ENCODE measurements at places on chromosomes 3 and 15.
A peak's percentile ranks its signal among the peaks of the same experiment; 100 is the strongest.

GRCh38 chr3:193640728-193641439 is 47.9 kb downstream of the OPA1 start:
- no peak for DNase-seq

DNA sequence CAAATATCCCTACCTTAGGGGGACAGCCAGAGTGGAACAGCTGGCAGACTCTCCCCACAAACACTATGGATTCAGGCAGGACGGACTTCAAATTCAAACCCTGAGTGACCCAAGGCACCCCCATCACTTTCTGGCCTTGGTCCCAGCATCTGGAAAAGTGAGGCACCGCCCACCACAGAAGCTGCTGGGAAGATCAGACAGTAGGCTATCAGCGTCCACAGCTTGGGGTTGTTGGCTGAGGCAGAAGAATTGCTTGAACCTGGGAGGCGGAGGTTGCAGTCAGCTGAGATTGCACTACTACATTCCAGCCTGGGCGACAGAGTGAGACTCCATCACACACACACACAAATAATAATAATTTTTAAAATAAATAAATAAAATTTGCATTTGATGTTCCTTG is 8.5 kb downstream of the PFKFB4 start:
- DNase-seq = no peak

GRCh38 chr3:8980756-8981257 is 17.5 kb upstream of the RAD18 start:
- DNase-seq = no peak

DNA sequence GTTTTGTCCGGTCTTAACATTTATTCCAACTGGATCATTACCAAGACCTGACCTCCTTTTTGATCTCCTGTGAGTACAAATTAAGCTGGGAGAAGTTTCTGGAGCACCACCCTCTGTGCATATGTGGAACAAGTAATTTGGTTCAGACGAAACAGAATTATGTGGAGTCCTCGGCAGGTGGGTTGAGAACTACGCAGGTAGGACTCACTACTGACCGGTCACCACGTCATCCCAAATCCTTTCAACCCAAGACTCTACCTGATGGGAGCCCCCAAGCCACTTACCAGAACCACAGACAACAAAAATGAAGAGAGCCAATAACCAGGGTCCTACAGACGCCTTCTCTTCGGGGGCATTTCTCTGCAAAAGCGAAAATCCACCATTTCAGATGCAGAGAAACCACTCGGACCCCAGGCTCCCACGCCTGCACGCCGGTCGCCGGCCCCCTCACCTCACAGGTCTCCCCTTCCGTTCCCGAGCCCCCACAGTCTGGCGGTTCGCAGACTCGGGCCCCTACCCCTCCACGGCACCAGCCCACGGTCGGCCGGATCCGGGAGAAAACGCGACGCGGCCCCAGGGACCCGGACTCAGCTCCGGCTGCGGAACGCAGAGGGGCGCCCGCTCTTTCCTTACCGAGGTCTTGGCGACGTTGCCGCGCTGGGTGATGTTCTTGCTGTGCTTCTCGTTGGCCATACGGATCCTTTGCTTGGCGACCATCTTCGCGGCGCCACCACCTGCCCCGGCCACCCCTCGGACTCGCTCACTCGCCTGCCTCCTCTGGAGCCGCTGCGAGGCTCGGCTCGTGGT is 674 bp downstream of the SERP1 start:
- peak; percentile 54 for DNase-seq

DNA sequence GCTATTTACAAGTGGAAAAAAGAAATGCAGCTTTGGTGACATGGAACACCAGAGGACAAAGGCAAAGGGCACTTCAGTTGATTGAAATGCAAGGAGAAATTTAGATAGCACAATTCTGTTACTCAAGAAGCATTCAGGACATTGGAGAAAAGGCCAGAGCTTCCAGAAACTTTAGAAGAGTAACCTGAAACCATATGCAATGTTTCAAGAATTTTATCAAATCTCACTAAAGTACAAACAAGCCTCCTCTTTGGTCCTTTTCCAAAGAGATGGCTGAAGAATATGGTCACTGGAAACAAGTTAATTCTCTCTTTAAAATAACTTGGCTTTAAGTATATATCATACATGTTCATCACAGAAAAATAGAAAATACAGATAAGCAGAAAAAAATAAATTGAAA is 14.6 kb upstream of the LMOD3 start:
- DNase-seq = no peak

DNA sequence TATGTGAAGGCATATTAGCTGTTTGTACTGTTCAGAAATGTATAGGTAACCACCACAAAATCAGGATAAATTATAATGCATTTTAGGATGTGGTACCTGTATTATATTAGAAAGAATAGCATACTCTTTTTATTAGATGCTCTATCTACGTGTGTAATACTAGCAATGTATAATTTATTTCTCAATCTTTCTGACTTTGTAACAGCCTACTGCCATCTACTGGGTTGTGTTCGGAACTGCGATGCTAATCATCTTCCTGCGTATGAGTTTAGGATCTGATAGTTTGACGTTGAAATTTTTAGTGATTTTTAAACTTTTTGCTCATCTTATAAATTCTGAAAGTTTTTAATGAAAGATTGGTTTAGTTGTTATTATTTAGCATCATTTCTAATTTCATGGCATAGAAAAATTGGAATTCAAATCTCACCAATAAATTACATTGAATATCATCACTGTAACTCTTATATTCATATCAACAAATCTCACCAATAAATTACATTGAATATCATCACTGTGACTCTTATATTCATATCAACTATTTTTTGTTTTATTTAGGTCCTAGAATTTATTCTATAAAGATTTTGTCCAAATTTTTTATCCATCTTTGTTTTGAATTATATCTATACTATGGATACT is 322.7 kb upstream of the ZNF717 start:
- peak; percentile 9 for DNase-seq

- no peak for DNase-seq
These were observed 779 bp downstream of the ST3GAL6 start for GRCh38 chr3:98763819-98764418.

DNA sequence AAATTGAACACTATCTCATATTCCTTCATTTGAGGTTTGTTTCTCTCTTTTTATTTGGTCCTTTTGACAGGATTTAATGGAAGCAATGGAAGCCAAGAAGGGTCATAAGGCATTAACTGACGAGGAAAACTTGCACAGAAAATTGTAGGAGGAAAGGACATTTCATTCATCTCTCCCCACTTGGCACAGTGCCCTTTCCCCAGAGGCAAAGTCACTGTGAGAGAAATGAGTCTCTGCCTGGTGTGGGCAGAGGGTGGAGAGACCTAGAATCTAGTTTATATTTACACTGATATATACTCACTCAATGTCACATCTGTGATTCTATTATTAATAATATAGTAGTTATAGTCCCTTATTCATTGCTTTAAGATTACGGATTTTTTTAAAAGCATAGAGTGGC is 324.6 kb upstream of the IL12A start:
- DNase-seq = no peak

GRCh38 chr15:75725006-75725718 is 12.5 kb upstream of the CSPG4 start:
- DNase-seq = no peak

- no peak for DNase-seq
These were observed 767 bp downstream of the AP3S2 start for GRCh38 chr15:89893027-89893426.

GRCh38 chr3:127959041-127959440 is 44.0 kb downstream of the KBTBD12 start:
- no peak for DNase-seq

GRCh38 chr3:175741951-175742350 is 882.8 kb downstream of the NAALADL2 start:
- DNase-seq = no peak

GRCh38 chr3:118973050-118973449 is 61.6 kb downstream of the IGSF11 start:
- no peak for DNase-seq

- no peak for DNase-seq
These were observed 79.3 kb upstream of the OXTR start for GRCh38 chr3:8848696-8849131.

GRCh38 chr3:100562224-100562857 is 47.1 kb upstream of the ADGRG7 start:
- no peak for DNase-seq

GRCh38 chr15:70151462-70151861 is 53.7 kb upstream of the TLE3 start:
- no peak for DNase-seq

- DNase-seq = peak; percentile 65
These were observed 2.8 kb downstream of the DUSP7 start for GRCh38 chr3:52053307-52054304.

GRCh38 chr3:41405466-41405865 is 206.2 kb downstream of the CTNNB1 start:
- no peak for DNase-seq

GRCh38 chr15:88716543-88717381 is 77.9 kb downstream of the ISG20 start:
- DNase-seq = no peak

DNA sequence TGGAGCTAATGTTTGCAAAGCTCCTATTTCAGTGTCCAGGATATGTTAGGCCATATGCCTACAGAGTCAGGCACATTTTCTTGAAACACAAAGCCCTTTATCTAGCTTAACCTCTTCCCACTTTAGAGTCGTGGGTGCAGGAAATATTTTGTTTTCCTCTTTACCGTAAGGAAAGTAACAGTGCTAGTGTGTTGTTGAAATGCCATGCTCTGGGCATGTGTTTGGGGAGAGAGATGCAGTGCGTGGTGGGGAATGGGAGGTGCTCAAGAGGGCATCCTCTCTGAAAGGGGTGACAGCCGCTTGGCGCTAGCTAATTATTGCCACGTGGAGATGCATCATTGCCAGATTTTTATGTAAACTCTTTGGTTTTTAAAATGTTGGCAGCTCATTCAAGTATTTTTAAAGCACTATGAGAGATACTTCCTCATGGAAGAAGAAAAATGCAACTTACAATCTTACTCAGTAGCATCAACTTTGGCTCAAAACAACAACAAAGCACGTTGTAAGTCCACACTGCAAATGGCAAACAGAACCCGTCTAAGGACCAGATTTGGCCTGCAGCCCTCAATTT is 152.6 kb downstream of the LPP start:
- DNase-seq = no peak

GRCh38 chr15:89457086-89457485 is 39.3 kb downstream of the RHCG start:
- no peak for DNase-seq

DNA sequence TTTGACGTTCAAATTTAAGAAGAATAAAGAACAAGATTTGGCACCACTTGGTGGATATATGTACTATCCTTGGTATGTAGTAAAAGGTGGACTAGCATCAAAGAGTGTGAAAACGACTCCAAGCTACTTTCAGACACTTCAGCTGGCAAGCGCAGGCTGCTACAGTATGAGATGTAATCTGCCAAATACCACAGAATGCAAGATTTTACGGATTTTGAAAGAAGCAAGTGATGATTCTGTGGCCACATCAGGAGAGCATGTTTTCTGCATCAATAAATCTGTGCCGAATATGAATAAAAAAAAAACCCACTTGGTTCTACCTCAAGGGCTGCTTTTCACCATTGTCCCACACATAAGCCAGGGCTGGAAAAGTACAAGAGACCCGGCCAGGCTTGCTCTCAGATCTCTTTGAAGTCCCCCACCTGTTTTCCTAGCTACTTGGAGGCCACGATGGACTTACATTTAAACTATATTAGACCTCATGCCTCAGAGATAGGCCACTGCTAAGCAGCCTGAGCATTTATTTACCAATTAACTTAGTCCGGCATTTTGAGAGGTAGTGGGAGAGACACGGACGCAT is 37.4 kb downstream of the MYO1E start:
- no peak for DNase-seq

GRCh38 chr3:122299872-122300460 is 25.1 kb upstream of the CSTA start:
- peak; percentile 43 for DNase-seq

DNA sequence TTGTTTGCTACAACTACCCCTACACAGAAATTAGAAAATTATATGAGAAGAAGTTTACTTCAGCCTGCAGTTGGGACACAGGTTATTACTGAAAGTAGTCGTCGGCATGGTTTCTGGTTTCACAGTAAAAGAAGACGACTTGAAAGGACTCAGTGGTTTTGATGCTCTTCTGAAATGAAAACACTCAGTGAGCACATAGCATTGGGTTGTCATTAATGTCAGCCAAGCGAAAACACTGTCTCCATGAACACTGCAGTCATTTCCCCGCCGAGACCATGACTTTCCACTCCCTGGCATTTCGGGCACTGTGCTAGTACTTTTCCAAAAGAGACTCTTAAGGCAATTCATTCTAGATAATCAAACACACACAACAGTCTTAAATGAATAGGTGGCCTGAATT is 69.2 kb upstream of the ICE2 start:
- peak; percentile 80 for DNase-seq

DNA sequence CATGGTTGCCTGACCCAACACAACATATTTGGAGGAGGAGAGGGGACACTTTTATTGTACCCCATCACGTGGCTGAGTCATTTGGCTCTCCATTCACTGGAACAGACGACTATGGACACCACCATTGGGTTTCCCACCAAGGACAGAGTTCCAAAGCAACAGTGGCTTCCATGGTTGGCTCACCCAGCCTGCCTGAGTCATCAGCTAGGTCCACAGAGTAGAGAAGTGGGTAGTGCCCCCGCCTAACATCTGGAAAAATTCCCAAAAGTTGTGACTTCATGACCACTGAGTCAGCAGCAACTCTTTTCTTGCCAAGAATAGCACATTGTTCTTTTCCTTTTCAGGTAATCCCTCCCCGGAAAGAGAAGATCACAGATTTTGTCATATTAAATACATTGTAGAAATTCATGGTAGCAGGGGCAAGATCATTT is 3.0 kb upstream of the PPP1R2 start:
- DNase-seq = peak; percentile 46

- no peak for DNase-seq
These were observed 32.8 kb downstream of the ARRDC4 start for GRCh38 chr15:97993310-97993738.

- no peak for DNase-seq
These were observed 19.8 kb downstream of the LARP6 start for GRCh38 chr15:70833861-70834765.

DNA sequence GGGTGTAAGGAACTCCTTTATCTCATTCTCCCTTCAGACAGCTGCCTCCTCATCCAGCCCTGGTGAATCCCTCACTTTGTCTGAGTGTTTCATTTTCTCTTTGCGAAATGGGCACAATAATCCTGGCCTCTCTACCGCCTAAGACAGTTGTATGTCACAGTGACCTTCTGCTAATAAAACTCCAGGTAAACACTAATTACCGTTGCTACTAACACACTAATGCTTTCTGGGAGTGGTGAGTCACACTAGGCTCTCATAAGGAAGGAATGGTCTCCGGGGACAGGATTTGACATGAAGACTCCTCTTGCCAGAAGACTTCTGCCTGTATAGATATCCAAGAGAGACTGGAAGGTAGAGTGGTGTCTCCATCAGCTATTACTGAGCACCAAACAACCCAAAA is 71.7 kb upstream of the SNRK start:
- DNase-seq = no peak

- no peak for DNase-seq
These were observed 135.5 kb upstream of the COL8A1 start for GRCh38 chr3:99502871-99503270.
